ENCODE measurements at places on chromosomes 3 and 15.

- no peak for DNase-seq
Measured at GRCh38 chr3:127761441-127761801, 60.9 kb downstream of the MGLL start.

DNA sequence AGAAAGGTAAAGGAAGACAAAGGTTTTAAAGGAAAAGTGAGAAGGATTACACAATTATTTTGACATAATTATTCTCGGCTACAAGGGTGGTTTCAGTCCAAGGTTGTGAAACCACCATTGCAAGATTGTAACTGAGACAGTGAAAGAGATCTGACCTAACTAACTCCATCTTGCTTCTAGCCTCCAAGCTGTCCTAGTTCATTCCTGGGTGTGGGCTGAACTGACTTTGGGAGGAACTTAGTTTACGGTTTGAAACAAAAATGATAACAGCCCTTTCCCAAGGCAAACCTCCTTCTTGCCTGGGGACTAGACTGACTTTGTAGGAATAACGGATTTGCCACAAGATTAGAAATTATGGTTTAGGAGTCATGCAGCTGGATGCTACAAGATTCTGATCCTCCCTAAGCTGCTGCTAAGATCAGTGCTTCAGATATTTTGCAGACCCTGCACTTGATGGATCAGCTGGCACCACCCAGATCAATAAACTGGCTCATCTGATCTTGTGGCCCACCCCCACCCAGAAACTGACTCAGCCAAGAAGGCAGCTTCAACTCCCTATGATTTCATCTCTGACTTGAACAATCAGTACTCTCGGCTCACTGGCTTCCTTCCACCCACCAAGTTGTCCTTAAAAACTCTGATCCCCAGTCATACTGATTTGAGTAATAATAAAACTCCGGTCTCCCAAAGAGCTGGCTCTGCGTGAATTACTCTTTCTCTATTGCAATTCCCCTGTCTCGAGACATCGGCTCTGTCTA, 57.7 kb upstream of the AADACL2 start:
- DNase-seq = no peak

- no peak for DNase-seq
Measured at GRCh38 chr3:16825617-16826204, 59.0 kb upstream of the PLCL2 start.

DNA sequence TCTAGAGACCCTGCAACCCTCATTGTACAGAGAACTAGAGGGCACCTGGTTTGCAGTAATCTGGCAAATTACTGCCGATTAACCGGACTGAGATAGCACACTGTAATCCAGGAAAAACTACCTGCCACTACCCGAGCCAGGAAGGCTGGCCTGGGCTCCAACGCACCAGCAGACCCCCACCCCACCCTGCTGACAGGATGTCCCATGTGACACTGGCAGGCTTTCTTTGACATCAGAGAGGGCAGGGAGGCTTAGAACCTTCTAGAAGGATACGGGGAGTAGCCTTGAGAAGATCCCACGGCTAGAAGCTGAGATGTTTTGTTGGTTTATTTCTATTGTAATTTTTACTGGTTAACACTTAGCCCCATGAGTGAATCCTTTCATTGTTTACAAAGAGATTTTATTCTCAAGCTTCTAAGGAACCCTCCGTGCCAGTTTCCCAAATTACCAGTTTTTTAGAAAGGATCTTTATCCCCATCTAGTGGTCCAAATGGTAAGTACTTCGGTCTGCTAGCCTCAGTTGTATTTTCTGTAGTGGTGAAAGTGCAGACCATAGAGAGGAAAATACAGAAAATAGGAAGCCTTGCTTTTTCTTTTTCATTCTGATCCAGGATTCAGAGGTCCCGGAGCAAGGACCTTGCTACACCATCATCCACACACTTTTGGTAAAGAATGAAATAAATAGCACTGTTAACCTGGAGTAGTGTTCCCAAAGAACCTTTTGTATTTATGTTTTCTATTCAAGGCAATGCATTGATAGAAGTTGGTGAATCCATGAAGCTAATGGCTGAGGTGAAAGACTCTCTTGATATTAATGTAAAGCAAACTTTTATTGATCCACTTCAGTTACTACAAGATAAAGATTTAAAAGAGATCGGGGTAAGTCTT, 81.9 kb upstream of the ADAMTSL3 start:
- DNase-seq = no peak

- DNase-seq = no peak
Measured at GRCh38 chr15:56128081-56128480, 115.6 kb downstream of the RFX7 start.

DNA sequence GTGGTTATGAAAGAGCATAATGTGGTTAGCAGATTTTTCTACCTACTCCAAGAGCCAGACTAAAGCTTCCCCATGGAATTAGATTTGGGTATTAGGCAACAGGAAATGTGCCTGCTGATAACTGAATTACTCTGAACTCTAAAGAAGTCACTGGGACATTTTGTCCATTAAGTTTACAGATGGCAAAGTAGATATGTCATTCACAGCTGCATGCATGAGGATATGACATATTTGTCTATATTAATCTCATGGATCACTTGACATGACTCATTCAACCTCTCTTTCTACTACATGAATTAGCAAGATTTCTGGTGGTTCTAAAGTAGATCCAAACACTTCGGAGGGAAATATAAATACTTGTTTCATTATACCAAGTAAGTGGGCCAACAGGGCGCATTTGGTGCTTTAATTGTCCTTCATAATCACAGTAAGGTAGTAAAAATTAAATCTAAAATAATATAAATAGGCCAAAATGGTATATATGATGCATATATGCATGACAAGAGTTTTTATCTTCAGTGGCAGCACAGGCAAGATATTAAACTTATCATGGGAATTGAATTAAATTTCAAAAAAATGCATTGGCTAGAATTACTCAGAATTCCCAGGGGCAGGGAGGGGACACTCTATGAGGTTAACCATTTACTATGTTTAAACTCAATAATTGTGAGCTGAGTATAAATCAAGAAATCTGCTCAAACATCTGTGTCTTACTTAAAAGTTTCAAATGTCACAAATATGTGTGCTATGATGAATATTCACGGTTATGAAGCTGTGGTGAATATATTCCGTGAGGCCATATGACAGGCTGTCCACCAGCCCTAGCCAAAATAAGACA, 365.3 kb upstream of the KCNMB2 start:
- no peak for DNase-seq

- no peak for DNase-seq
Measured at GRCh38 chr15:52018244-52018643, 775 bp upstream of the MAPK6 start.

Measured in memory B cell (primary cell).